ENCODE measurements at places on chromosomes 4 and X.
A peak's percentile ranks its signal among the peaks of the same experiment; 100 is the strongest.

DNA sequence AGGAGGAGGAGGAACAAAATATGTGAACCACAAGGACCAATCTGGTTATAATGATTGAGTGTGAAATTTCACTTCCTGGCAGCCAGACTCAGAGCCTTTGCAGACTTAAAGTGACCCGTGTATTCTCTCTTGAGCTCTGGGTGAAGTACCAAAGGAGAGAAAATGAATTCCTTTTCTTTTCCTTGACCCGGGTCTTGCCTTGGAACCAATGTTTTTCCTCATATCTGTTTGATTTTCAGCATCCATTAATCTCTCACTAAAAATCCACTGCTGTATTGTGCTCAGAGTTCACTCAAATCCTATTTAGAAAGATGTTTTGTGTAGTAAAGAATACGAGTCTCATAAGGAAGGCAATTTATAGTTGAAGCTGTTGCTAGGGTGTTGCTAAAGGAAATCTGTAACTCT, 78.3 kb upstream of the C1QTNF7 start:
- DNase-seq = no peak

GRCh38 chr4:156694413-156694812, 277.2 kb downstream of the PDGFC start:
- DNase-seq = no peak

DNA sequence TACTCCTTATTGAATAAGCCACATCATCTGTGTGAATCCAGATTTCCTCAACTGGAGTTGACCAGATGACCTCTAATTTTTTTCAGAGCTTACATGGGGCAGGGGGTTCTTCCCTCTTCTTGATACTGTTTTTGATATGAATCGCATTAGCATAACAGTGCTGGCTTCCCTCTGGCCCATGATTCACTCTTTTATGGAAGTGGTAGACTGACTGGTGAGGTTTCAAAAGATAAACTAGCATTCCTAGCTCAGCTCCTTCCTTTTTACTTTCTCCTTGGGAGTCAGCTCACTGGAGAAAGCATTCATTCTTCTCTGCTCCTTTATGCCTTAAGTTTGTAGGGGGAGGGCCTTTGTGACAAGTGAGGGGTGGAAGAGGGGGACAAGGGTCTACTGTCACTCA, 161.0 kb upstream of the FGF13 start:
- DNase-seq = no peak

DNA sequence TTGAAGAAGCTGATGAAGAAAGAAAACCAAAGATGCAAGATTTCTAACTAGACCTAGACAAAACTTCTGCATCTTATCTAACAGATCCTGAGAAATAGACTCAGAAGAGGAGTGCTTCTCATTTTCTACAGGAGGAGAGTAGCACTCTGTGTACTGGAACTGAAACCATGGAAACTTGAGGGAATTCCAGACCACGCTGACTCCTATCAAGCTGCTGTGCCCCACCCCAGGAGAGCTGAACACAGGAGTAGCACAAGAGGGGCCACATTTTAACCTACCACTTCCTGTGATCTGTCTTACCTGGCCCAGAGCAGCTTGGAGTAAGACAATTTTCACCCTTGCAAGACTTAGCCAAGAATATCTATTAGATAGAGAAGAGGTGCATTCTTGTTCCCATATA, 248.9 kb downstream of the SCFD2 start:
- no peak for DNase-seq

- DNase-seq = peak; percentile 5
These were observed at the start of gene ZDHHC15 for GRCh38 chrX:75522565-75523431. Gene ZDHHC15 (minus strand): TSS chrX:75523037. CDS start chrX:75523024, 13 bp downstream.

GRCh38 chr4:173485164-173485563, 44.9 kb downstream of the HAND2 start:
- DNase-seq = no peak

- no peak for DNase-seq
These were observed 1077.6 kb downstream of the FAM133A start for GRCh38 chrX:94751611-94752010.

DNA sequence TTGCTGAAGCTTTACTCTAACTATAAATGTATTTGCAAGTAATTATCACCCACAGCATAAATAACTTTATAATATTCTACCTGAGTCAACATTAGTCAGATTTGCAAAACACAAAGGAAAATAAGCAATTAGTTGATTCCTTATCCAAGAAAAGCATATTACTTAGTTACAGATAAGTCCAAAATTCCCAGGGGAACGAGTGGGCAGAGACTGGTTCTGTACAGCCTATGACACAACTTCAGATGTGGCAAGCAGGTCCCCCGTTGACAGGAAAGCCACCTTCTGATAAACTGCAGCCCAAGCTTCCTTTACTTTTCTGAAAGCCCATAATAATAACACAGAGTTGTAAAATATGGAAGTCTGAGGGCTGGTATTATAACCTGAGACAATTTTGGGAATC, 62.4 kb upstream of the NDP start:
- no peak for DNase-seq

DNA sequence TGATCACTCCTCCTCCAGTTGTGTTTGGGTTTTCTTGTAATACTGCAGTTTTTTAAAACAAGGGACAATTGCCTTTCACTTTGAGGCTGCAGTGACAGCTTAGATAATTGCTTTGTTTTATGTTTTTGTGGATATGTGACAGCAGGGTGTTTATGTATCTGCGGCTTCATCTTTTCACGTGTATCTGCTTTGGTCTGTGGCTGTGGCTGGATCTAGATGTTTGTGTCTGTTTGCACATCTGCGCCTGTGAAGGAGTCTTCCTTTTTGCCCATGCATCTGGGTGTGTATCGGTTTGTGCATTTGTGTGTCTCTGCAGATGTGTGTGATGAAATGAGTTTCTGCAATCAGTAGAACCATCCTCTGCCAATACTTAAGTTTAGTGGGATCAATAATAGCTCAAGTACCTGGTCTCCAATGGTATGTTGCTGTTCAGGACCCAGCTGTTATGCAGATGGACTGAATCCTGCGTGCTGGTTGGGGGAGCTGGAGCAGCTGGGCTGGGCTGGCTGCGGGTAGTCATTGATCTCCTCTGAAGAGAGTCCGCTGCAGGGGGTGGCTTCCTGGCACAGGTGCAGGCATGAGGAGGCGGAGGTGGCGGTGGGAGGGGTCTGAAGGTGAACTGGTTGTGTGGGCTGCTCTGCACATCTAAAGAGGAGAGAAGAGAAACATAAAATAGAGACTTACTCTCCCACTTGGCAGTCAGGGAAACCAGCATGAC, 390.3 kb downstream of the SH2D1A start:
- DNase-seq = peak; percentile 25

- DNase-seq = no peak
These were observed 50.6 kb downstream of the QRFPR start for GRCh38 chr4:121330180-121330665.

DNA sequence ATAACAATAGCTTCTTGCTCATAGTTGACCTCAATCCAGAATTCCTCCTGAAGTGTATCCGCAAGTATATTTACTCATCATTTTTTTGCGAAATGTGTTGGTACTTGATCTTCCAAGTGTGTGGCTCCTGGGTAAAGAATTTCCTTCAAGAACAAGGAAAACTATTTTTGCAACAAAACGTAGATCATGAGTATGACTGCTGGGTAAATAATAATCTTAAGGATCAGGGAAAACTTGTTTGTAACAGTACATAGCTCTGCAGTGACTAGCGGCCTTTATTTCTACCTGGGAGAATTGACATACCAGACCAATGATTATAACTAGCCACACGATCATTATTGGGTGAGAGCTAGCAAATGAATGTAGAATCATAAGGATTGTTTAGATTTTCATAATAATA, 1311.7 kb downstream of the ARAP2 start:
- no peak for DNase-seq

GRCh38 chr4:159455675-159456237, 352.9 kb downstream of the RAPGEF2 start:
- no peak for DNase-seq

DNA sequence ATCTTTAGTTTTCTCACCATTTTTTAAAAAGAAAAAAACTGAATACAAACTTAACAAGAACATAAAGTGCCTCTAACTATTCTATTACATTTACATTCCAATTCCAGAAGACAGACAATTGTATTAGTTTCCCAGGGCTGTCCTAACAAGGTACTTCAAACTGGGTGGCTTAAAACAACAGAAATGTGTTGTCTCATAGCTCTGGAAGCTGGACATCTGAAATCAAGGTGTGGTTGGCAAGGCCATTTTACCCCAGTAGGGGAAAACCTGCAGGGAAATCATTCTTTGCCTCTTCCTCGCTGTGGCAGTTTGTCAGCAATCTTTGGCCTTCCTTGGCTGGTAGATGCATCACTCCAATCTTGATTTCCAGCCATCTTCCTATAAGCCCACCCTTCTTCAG, 37.5 kb upstream of the TMEM33 start:
- no peak for DNase-seq
